Stimulated activated CD8-positive, alpha-beta memory T cell treated with anti-CD3 and anti-CD28 coated beads, Interleukin-4, amount 100 ng/mL, for 1 hour (primary cell): ENCODE measurements at places on chromosomes 1 and 21.

GRCh38 chr1:69737527-69738185 lies 169.9 kb downstream of the LRRC7 start:
- DNase-seq = no peak

DNA sequence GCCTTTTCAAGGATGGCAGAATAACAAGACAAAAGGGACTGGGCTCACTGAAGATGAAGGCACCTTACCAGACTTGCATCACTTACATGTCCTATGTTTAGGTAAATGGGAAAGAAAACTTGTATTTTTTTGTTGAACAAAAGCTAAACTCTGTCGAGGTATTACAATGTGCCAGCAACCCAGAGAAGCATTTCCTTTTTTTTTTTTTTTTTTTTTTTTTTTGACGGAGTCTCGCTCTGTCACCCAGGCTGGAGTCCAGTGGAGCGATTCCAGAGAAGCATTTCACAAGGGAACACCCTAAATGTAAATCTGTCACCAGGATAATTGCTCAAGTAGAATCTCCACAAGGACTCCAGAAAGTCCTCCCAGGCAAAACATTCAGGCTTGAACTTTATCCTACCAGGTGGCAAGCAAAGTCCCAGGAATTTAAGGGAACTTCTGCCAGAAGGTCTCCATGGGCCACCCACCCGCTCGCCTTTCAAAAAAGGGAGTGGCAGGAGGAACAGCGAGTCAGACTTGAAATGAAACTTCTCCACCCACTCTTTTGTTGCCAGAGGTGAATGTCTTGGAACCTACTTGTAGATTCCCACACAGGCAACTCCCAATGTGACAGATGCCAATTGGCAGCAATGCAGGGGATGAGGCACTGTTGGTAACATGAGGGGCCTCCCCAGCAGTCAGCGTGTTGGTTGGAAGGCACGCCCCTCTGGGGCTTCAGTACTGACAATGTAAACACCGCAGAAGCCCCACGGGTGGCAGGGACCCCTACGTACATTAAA lies 125.0 kb downstream of the TIAM1 start:
- no peak for DNase-seq

DNA sequence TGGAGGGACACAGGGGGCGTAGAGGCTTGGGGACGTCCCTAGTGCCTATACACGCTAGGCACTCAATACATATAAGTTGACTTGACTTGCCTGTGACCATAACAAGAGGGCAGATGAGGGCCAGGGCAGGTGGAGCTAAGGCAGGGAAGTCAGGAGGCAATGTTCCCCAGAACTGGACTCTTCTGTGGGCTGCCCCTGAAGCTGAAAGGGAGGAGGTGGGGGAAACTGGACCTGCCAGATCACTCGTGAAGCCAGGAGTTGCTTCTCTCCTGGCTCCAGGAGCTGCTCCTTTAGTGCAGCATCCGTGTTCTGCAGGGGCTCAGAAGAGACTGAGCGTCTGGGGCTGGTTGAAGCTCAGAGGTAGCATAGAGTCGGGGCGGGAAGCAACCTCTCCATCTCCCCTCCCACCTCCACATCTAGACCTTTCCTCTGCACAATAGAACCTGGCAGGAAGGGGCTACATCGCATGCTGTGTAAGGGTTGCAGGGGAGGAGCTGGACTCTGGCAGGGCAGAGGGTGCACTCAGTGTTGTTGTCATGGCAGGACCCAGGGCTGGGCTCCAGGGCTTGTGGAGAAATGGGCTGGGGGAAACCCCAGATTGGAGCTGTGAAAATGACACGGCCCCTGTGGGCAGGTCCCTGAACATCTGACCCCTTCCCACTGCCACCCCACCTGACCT lies 2.9 kb upstream of the SEMA4A start:
- DNase-seq = no peak

DNA sequence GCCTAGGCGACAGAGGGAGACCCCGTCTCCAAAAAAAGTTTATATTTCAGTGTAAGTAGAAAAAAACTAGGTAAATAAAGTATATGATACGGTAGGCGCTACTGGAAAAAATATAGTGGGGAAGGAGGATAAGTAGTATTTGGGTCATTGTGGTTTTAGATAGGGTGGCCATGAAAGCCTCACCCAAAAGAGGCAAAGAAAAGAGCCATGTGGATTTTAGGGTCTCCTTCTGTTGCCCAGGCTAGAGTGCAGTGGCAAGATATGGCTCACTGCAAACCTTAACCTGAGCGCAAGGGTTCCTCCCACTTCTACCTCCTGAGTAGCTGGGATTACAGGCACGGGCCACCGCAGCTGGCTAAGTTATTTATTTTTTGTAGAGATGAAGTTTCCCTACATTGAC lies 17.1 kb downstream of the LEPR start:
- no peak for DNase-seq

DNA sequence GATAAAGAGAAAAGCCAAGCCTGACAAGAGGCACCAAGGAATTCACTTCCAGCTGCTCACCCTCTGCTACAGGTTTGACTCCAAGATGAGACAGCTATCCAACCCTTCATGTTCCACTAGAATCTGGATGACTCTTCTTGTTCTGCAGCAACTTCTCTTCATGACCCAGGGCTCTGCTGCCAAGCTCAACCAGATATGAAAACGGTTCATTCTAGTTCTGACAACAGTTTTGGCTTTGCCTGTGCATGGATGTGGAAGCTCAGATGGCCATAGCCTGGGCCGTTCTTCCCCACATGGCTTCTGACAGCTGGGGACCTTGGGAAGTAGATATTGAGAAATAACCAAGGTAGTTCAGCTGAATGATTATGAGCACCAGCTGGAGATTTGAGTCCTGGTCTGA lies 13.7 kb downstream of the PI4KB start:
- no peak for DNase-seq

DNA sequence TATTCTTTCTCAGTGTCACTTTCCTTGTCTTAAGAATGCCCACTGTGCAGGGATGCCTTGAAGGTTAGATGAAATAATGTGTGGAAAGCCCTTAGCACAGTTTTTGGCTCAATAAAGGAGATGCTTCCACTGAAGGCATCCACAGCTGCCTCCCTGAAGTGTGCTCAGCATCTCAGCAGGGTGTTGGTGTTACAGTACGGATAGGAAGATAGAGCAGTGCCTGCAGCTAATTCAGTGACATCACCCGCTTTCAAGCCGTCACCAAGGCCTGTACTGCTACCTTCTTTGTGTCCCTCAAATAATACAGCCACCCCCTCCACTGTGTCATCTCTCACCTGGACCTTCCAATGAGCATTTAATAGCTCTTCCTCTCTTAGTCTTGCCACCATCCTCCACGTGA lies 59.0 kb downstream of the NDUFS5 start:
- no peak for DNase-seq

DNA sequence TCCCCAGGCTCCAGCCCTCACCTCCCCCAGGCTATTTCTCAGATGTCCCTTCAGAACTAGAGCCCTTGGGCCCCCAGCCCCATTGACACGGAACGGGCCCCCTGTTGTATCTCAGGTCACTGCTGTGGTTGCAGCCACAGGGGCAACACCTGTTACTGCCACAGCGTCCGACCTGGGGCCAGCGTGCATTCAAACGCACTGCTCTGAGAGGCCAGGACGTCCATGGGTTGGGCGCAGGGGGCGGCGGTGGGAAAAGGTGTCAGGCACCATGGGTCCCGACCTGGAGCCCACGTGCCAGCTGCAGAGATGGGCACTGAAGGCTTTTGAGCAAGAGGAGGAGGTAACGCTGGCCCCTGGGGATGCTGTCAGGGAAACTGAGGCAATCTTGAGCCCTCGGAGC lies 13.3 kb downstream of the FAAP20 start:
- no peak for DNase-seq

- no peak for DNase-seq
These were observed 2.1 kb upstream of the SELENON start for GRCh38 chr1:25797939-25798338.

DNA sequence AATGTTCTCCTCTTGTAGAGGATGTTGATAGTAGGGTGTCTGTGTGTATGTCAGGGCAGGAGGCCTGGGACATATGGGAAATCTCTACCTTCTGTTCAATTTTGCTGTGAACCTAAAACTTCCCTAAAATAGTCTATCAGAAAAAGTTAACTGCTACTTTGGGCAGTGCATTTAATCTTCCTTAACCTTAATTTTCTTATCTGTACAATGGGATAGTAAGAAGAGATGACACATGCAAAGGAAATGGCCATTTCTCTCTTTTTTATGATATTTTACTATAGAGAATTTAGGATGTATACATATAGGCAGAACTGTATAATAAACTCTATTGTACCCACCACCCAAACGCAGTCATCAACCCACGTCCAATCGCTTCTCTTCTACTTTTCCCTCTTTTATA lies 8.6 kb downstream of the AGO3 start:
- no peak for DNase-seq

GRCh38 chr1:235866913-235867845 lies 473 bp upstream of the LYST start:
- DNase-seq = peak; percentile 97

DNA sequence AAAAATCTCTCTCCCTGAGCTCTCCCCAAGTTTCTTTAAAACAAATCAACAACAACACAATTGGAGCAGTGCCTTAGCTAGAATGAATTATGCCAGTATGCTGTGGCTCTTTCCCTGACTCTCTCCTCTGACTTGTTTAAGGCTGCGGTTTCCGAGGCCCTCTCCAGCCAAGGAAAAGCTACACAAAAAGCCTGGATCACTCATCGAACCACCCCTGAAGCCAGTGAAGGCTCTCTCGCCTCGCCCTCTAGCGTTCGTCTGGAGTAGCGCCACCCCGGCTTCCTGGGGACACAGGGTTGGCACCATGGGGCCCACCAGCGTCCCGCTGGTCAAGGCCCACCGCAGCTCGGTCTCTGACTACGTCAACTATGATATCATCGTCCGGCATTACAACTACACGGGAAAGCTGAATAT lies 1.9 kb downstream of the S1PR1 start:
- DNase-seq = peak; percentile 77

DNA sequence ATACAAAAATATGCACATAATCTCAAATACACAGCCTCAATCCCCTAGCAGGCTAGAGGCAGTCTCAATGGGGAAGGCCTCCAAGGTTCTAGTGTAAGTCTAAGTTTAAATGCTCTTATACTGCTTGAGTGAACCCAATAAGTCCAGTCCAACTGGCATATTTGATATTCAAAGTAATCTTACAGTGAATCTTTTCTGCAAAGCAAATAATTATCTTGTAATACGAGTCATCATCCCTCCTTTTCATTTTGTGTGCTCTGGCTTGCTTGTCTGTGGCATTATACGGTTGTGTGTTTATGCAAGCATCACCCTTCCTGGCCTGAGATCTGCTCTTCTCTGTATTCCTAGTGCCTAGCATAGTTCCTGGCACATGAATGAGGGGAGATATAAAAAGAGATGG lies 166.9 kb upstream of the HMGB4 start:
- DNase-seq = no peak

DNA sequence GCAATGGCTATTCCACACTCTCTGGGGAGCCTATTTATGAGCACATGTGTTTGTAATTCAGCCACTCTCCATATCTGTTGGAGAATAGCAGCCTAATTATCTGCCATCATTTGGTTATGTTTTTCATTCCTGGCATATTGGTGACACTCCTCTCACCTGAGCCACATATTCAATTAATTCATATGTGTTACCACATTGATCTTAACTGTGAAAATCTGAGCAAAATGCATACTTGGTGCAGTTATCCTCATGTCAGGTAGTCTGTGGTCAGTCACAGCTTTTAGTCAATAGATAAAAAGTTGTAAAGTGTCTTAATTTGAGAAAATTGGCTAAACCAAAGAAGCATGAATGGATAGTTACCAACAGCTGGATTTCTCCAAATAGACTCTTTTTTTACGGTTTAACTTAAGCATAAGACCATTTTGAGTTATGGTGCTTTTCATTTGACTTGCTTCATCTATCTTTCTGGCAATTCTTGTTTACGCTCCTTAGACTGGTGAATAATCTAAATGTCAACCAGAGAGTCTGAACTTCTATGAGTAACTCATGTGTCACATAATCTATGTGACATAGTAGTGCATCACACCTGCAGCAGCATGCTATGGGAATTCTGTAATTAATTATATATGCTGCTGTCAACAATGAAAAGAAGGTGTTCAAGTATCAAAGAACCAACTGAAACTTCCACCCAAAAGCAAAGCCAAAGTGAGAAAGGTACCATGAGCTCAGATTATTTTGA lies 187.7 kb upstream of the SGIP1 start:
- no peak for DNase-seq

DNA sequence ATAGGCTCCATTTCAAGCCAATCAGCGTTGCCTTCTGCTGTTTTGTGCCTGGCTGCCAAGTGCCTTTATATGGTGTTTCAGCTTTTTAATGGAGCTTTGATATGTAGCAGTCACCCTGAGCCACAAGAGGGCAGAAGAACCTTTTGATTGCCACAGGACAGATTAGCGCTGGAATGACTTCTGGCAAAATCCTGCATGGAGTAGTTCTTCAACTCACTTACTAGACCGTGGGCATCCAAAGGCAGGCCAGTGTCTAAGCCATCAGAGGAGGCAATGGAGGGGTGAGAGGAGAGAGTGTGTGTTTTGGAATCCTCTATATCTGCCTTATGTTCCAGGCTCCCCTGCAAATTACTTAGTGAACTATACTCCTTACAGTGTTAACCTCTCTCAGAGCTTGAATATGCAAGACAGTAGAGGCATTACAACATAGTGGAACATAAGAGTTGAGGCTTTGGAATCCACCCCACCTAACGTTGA lies 56.2 kb downstream of the ST3GAL3 start:
- peak; percentile 0 for DNase-seq

GRCh38 chr1:227776331-227776771 lies 39.1 kb upstream of the PRSS38 start:
- DNase-seq = no peak

GRCh38 chr21:37088186-37088735 lies 15.2 kb downstream of the TTC3 start:
- no peak for DNase-seq

- DNase-seq = no peak
These were observed 22.7 kb upstream of the RGS8 start for GRCh38 chr1:182707122-182707521.

DNA sequence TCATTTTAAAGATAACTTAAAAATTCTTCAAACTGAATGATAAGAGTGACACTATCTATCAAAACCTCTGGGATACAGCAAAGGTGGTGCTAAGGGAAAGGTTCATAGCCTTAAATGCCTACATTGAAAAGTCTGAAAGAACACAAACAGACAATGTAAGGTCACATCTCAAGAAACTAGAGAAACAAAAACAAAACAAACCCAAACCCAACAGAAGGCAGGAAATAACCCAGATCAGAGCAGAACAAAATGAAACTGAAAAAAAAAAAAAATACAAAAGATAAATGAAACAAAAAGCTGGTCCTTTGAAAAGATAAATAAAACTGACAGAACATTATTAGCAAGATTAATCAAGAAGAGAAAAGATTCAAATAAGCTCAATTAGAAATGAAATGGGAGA lies 6.8 kb downstream of the ODF2L start:
- no peak for DNase-seq

DNA sequence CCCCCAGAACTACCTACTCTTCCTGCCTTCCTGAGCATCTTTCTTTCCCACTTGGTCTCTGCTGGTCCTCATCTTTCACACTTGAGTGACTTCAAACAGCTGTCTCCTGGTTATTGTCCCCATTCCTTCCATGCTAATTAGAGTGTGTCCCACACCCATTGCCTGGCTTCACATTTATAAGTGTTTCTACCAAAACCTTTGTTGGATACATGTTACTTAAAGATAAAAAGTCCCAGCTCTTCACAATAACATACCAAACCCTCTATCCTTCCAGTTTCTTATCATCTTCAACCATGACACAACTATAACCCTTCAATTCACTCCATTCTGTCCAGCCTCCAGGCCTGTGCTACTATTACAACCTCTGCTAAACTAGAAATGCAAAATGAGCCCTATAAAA lies 41.0 kb downstream of the VCAM1 start:
- no peak for DNase-seq
